ENCODE measurements at places on chromosomes 4 and X.

DNA sequence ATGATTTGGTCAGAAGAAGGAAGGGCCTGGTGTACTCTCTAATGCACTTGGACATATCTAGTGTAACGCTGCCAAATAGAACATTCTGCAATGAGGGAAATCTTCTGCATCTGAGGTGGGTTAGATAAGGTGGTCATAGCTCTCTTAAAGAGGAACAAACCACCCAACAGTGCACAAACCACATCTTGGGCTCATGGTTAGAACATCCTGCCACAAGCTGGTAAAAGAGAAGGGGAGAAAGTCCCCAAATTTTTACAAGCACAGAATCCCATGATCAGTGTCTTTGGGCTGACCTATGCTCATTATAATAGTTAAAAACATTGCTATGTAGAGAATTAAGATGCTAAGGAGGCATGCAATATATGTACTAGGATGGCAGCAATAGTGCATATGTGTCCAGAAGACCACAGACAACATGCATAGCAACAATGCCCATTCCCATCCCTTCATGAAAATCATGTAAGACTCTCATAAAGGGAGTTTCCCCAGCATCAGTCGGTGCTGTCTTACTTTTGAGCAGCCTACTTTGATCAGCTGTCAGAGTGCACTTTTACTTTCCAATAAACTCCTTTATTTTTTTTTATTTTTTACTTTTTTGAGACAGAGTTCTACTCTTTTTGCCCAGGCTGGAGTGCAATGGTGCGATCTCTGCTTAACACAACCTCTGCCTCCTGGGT is 99.7 kb upstream of the SLC7A11 start:
- no peak for DNase-seq

DNA sequence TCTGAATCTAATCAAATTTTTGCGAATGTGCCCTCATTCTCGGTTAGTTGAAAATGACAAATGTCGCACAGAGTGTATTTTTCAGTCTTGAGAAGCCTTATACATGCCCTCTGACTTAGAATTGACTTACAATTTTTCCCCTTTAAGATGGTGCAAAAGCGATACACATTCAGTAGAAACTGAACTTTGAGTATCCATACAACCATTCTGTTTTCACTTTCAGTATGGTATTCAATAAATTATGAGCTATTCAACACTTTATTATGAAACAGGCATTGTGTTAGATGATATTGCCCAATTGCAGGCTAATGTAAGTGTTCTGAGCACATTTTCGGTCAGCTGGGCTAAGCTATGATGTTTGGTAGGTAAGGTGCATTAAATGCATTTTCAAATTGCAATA is 43.4 kb downstream of the SLC9A7 start:
- no peak for DNase-seq

- DNase-seq: no peak
Observed at GRCh38 chr4:89489338-89489771, 181.8 kb upstream of the GPRIN3 start.

DNA sequence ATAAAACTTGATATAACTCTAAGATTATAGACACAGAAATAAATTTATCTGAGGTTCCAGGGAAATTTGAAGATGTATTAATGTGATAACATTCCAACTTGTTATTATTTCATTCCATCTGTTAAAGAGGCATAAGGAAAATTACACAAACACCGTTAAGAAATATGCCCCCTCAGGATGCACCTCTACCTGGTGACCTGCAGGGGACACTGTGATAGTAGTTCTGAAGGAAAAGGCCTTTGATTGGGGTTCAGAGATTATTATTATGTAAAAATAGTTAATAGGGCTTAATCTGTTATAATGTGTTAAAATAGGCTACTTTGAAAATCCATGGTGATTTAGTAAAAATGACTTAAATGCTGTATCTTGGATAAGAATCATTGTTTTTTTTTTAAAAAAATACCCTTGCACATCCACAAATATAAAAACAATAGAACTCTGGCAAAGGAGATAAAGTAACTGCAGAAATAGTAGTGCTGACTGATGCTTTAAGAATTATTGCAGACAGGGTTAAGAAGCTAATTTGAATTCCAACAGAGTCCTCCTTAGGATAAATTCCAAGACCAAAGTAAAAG is 6.1 kb upstream of the ABRAXAS1 start:
- DNase-seq: no peak

- no peak for DNase-seq
Observed at GRCh38 chr4:120916937-120917336, 5.6 kb downstream of the PRDM5 start.

DNA sequence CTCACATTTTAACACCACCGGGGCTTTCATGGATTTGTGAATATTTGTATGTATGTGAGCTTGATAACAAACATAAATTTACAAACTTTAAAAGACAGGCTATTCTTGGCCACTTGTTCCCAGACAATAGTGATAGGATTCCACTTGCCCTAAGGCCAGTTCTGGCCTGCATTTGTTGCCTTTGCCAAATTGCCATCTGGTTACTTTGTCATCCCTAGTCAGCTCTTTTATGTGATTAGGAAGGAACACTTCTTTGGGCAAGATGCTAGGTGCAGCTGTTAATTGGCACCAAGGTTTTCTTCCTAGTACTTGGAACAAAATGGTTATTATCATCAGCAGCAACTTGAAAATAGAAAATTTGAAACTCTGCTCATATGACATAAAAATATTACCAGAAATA is 63.3 kb downstream of the CCSER1 start:
- no peak for DNase-seq

GRCh38 chr4:174292473-174292872 is 8.8 kb downstream of the CEP44 start:
- no peak for DNase-seq

- DNase-seq: no peak
Observed at GRCh38 chr4:133150486-133151340, 1.6 kb downstream of the PCDH10 start.

- DNase-seq: no peak
Observed at GRCh38 chr4:125590158-125590557, 275.4 kb downstream of the FAT4 start.

Data from stimulated activated CD4-positive, alpha-beta T cell treated with anti-CD3 and anti-CD28 coated beads, Interleukin-15, amount 100 ng/mL, for 1 hour (primary cell).